ENCODE measurements at places on chromosomes 2 and 18. TPM values are rescaled to one million over a fixed set of nuclear protein-coding genes. Genes with fewer than 3 reads are reported as not detected.
A peak's percentile ranks its signal among the peaks of the same experiment; 100 is the strongest.

STK17B gene
- total RNA-seq, result 130 TPM

DNA sequence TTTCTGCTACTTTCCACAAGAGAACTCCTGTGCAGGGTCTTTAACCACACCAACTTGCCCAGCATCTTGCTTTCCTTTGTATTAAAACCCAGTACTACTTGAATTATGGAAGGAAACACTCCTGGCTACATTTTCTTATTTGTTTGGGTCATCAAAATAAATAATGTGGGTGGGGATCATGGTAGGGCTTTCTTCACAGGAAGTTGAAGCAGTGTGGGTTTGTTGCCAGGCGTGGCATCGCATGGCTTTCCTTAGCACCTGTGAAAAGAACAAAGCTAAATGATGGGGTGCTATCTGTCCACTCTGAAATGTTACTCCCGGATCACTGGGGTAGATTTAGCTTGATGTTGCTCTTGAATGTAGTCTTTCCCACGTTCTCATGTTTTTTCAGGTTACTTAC, 18.7 kb downstream of the ARHGAP25 start:
- no peaks in the 10 kb centered on the region for H3K27me3 ChIP-seq
- H3K4me1 ChIP-seq, result peaks cover 88% of the 10 kb centered on the region
- DNase-seq, result no peak
- no peaks in the 10 kb centered on the region for H3K36me3 ChIP-seq
- H3K4me3 ChIP-seq, result peak overlapping the region; percentile 30
- H3K27ac ChIP-seq, result peak overlapping the region; percentile 35

EPHA4 gene
- total RNA-seq, result 10.2 TPM

TFPI gene
- not detected for total RNA-seq

DNA sequence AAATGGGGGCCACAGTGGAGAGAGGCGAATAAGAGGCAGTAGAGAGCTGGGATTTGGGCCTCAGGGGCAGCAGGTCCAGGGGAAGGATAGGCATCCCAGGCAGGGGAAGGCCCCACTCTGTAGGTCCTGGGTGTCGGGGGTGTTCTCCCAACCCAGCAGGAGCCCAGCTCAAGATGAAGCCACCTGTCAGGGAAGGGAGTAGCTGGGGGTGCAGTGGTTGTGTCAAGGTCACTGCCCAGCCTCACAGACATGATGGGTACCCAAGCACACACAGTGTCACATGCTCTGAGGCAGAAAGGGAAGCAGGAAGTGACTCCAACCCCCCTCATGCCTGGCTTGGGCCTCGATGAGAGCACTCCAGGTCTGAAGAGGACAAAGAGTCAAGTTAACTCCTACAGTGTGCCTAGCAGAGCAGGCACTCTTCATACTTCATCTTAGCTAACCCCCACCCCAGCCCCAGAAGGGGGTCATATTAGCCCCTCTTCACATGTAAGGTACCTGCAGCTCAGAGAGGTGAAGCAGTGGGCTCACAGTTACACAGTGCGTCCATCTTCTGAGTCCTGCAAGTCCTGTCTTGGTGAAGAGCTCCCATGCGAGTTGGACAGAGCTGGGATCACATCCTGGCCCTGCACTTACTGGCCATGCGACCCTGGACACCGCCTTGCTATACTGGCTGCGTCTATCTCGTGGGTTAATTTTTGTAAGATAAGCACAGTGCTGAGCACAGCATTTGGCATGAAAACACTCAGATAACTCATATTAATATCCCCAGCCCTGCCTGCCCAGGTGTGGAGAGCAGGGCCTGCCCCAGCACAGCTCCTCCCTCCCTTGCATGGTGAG, 72.6 kb upstream of the DAPL1 start:
- no peak overlapping the region for H3K4me3 ChIP-seq
- no peaks in the 10 kb centered on the region for H3K4me1 ChIP-seq
- DNase-seq, result no peak
- H3K27me3 ChIP-seq, result no peaks in the 10 kb centered on the region
